Activated T-helper 17 cell treated with anti-CD3 and anti-CD28 coated beads, Interleukin-2, amount 50 U/mL, for 72 hours (primary cell): ENCODE measurements at places on chromosomes 5 and 9. TPM values are rescaled to one million over a fixed set of nuclear protein-coding genes. Genes with fewer than 3 reads are reported as not detected.

GRCh38 chr5:56498759-56499395, 265.7 kb upstream of the ANKRD55 start:
- peaks cover 13% of the 10 kb centered on the region for H3K4me1 ChIP-seq
- no peaks in the 10 kb centered on the region for H3K36me3 ChIP-seq
- no peak for ATAC-seq
- no peaks in the 10 kb centered on the region for H3K27me3 ChIP-seq
- H3K4me3 ChIP-seq = no peak overlapping the region
- no peak overlapping the region for H3K27ac ChIP-seq

DNA sequence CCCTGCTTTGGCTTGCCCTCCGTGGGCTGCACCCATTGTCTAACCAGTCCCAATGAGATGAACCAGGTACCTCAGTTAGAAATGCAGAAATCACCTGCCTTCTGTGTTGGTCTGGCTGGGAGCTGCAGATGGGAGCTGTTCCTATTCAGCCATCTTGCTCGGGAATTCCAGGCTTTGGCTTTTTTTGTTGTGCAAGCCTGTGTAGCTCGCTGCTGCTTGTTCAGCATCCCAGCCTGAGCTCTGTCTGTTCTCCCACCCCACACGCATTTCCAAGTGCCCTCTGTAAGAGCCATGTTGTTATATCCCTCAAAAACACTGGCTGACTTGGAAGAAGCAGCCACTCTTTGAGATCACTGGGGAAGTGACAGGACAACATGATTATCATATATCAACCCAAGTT, 101.6 kb upstream of the DPYSL3 start:
- no peak overlapping the region for H3K27ac ChIP-seq
- peaks cover 13% of the 10 kb centered on the region for H3K36me3 ChIP-seq
- no peak for ATAC-seq
- H3K27me3 ChIP-seq = no peaks in the 10 kb centered on the region
- H3K4me3 ChIP-seq = no peak overlapping the region
- H3K4me1 ChIP-seq = no peaks in the 10 kb centered on the region

DNA sequence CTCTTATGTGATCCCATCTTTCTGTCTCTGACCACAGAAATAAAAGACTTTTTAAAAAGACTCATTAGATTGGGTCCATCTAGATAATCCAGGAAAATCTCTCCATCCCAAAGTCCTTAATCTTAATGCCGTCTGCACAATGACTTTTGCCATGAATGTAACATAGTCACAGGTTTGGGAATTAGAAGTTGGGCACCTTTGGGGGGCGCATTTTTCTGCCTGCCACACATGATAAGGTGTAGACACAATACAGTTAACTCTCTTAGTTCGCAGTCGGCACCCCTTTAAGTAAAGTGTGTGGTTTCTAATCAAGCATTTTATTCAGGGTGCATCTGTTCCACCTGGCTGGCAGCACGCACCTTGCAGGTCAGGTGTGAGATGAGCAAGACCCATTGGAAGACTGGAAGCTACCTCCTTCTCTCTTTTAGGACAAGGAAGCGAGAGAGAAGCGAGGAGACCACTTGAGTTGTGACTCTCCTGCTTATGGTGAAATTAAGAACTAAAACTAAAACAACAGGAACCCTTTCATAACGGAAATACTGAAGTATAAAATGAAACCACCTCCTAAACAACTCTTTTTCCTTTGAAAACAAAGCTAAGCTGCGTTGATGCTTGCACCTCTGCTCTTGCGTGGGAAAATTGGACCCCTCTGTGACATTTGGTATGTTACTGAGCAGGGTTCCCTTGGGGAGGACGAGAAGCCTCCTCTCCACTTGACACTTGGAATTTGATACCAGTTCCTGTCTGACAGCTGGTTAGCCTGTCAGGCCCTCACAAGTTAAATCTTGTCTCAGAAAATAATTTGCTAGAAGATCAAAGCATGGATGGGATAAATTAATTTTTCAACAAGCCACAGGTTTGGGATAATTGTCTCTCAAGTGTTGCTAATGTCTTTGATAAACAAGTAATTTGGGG, 304.6 kb upstream of the DMRT1 start:
- no peaks in the 10 kb centered on the region for H3K36me3 ChIP-seq
- peaks cover 2% of the 10 kb centered on the region for H3K4me1 ChIP-seq
- peak overlapping the region; percentile 48 for H3K4me3 ChIP-seq
- peak overlapping the region; percentile 41 for H3K27ac ChIP-seq
- H3K27me3 ChIP-seq = no peaks in the 10 kb centered on the region

DNA sequence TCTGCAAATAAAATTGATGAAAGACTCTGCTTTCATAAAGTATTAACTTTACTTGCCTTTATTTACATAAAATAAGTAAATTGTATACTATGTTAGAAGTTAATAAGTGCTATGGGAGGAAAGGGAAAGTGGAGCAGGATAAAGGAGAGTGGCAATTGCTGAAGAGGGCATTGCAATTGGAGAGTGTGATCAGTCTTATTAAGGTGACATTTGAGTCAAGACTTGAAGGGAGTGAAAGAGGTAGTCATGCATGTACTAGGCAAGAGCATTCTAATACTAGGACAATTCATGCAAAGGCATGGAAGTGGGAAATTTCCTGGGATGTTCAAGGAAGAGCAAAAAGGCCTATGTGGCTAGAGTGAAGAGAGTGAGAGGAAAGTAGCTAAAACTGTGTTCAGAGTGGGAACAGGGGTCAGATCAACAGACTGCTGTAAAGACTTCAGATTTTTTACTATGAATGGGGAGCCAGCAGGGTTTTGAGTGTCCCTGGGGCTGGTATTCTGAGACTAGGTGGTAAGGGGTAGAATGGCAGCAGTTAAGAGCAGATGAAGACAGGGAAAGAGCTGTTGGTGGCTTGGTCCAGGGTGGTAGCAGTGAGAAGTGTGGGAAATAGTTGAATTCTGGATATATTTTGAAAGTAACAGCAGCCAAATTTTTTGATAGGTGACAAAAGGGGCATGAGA, 182.3 kb upstream of the RIOK2 start:
- H3K4me1 ChIP-seq = no peaks in the 10 kb centered on the region
- H3K27ac ChIP-seq = no peak overlapping the region
- no peak overlapping the region for H3K4me3 ChIP-seq
- H3K36me3 ChIP-seq = no peaks in the 10 kb centered on the region
- no peak for ATAC-seq

Gene ANKRD31
- total RNA-seq = 0.48 TPM

DNA sequence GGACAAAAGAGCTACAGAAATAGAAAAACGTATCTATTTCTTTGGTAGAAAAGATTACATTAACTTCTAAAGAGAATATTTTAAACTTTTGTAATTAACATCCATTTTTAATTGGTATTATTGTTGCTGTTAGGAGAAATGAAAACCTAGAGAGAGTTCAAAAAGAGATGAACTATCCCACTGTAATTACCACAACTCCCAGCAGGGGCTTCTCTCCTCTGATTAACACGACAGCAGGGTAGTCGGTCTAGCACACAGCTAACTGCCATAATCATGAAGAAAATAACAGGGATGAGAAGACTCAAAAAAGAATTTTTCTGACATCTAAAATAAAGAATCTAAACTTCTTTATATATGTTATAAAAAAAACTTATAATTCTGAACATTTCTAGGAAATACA, 86.2 kb upstream of the CDH9 start:
- H3K36me3 ChIP-seq = no peaks in the 10 kb centered on the region
- ATAC-seq = no peak
- no peak overlapping the region for H3K27ac ChIP-seq
- no peaks in the 10 kb centered on the region for H3K4me1 ChIP-seq
- H3K27me3 ChIP-seq = no peaks in the 10 kb centered on the region
- H3K4me3 ChIP-seq = no peak overlapping the region

GRCh38 chr9:133848471-133849109, 110.4 kb upstream of the SARDH start:
- H3K4me1 ChIP-seq = peaks cover 7% of the 10 kb centered on the region
- H3K4me3 ChIP-seq = no peak overlapping the region
- ATAC-seq = no peak
- H3K27ac ChIP-seq = no peak overlapping the region

DNA sequence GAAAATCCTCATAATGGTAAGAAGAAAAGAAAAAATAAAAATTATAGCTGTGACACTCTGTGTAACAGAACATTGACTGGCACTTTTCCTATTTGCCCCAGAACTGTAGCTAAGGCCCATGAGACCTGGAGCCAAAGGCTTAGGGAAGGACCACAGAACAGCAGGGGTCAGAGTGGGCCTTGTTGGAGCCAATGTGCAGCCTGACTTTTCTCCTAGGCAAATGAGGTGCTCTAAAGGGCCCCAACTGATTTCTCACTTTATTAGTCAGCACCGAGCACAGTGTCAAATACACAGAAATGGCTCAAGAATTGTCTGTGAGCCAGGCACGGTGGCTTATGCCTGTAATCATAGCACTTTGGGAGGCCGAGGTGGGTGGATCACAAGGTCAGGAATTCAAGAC, 4.0 kb upstream of the MEGF9 start:
- no peak overlapping the region for H3K4me3 ChIP-seq
- H3K27me3 ChIP-seq = no peaks in the 10 kb centered on the region
- H3K36me3 ChIP-seq = no peaks in the 10 kb centered on the region
- peaks cover under 1% of the 10 kb centered on the region for H3K4me1 ChIP-seq
- no peak for ATAC-seq

Gene KCNMB1
- not detected for total RNA-seq

GRCh38 chr5:5198135-5198534, 58.0 kb downstream of the ADAMTS16 start:
- H3K4me1 ChIP-seq = no peaks in the 10 kb centered on the region
- no peak overlapping the region for H3K27ac ChIP-seq
- H3K36me3 ChIP-seq = no peaks in the 10 kb centered on the region
- no peak for ATAC-seq

DNA sequence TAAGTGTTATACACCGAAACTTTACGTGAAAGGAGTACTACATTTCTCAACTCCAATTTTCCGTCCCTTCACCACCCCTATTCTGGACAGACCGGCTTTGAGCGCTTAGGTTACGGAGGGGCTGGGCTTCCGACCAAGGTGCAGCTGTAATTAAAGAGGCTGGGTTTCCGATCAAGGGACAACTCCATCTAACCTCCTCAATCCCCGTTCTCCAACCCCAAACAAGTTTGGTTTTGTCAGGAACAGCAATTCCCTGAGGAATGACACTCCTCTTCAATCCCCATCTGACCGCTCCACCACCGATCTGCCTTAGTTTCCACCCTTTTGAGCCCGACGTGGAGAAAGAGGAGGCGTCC, 577 bp downstream of the TUT7 start:
- H3K4me1 ChIP-seq = peaks cover 18% of the 10 kb centered on the region
- peak overlapping the region; percentile 99 for H3K27ac ChIP-seq
- H3K36me3 ChIP-seq = peaks cover 57% of the 10 kb centered on the region
- H3K27me3 ChIP-seq = no peaks in the 10 kb centered on the region

DNA sequence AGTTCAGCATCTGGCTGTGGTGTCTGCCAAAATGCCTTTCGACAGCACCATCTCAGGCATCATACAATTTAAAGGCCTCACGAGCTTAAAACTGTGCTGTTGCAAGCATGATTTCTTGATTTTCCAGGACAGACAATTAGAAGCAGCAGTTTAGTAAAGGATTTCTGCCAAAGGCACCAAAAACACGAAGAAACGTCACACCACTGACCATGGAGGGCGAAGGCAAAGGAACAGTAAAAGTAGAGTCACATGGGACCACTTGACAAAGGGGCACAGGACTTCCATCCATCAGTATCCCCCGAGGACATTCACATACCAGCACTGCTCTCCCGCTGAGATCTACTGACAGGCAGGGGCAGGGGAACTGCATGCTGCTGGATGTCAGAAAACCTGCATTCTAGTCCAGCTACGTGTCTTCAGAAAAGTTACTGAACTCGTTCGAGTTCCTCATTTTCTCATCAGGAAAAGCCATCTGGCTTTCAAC, 70.4 kb upstream of the FBXW11 start:
- peaks cover 17% of the 10 kb centered on the region for H3K4me1 ChIP-seq
- H3K36me3 ChIP-seq = peaks cover 90% of the 10 kb centered on the region
- ATAC-seq = no peak

- no peak overlapping the region for H3K4me3 ChIP-seq
- H3K4me1 ChIP-seq = no peaks in the 10 kb centered on the region
- H3K27ac ChIP-seq = no peak overlapping the region
- ATAC-seq = no peak
- H3K27me3 ChIP-seq = peaks cover 11% of the 10 kb centered on the region
These were observed 103.8 kb upstream of the SLC1A3 start for GRCh38 chr5:36502608-36503007.

Gene SOWAHA
- total RNA-seq = not detected
